ENCODE measurements at places on chromosomes 16 and 17.

GRCh38 chr17:40086150-40087044 lies 14.0 kb downstream of the NR1D1 start:
- no peak for DNase-seq

GRCh38 chr17:63925615-63926014 lies 6.5 kb downstream of the CD79B start:
- DNase-seq = no peak

DNA sequence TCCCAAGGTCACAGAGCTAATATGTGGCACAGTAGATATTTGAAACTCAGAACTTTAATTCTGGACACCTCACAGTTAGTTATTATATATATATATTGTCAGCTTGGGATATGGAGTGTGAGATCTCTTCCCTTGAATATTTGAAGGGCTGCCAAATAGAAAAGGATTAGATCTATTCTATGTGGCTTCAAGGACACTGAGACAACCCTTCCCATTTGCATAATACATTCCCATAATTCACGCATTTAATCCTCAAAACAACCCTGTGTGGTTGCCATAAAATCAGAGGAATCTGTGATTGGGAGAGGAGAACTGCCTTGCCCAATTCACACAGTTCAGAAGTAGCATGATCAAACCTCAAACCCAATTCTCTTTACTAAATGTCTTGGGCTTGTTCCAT lies 365.8 kb upstream of the DYNLRB2 start:
- no peak for DNase-seq

DNA sequence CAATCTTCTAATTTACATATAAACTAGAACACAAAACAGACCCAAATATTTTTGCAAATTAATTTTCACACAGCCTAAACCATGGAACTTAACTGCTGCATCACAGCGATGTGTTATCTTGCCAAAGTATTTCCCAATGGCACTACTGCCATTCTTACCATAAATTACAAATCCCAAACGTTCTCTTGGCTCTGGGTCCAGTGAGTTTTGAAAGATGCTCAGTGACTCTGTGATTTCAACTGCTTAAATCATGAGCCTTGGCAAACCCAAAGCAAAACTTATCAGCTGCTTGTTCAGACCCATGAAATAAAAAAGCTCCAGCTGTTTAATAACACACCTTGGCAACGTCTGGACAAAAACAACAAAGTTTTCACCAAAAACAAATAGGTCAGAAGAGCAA lies 223.0 kb downstream of the CA10 start:
- no peak for DNase-seq

GRCh38 chr17:76545918-76546555 lies 6.2 kb downstream of the PRCD start:
- no peak for DNase-seq

Data from activated naive CD8-positive, alpha-beta T cell treated with anti-CD3 and anti-CD28 coated beads, Interleukin-2, amount 50 U/mL, for 16 hours (primary cell).